ENCODE measurements at places on chromosomes 12 and 14. TPM values are rescaled to one million over a fixed set of nuclear protein-coding genes. Genes with fewer than 3 reads are reported as not detected.

Gene ZBTB39
- total RNA-seq: 9.8 TPM

Gene ESRRB
- not detected for total RNA-seq

Gene B3GNT4
- total RNA-seq: 0.54 TPM

Gene ZC2HC1C
- 1.4 TPM for total RNA-seq

Gene POLR3B
- 10.9 TPM for total RNA-seq

Measured in astrocyte (in vitro differentiated cells and primary cell).